ENCODE measurements at places on chromosomes 6 and 20.

DNA sequence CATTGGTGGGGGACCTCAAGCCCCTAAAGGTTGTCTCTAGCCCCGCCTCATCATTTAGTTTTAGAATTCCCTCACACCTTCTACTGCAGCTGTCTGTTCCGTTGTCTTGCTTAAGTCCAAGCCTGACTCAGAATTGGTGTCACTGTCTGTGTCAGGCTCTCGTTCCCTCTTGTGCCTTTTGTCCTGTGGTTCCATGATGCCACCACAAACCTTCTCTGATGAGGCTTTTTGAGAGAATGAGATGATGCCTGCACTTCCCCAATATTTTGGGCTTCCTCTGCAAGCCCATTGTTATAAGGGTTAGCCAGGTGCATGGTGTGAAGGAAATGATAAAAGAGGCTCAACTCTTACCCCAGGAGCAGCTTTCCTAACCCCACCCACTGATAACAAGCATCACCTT is 8.1 kb upstream of the AKIRIN2 start:
- DNase-seq, result no peak

DNA sequence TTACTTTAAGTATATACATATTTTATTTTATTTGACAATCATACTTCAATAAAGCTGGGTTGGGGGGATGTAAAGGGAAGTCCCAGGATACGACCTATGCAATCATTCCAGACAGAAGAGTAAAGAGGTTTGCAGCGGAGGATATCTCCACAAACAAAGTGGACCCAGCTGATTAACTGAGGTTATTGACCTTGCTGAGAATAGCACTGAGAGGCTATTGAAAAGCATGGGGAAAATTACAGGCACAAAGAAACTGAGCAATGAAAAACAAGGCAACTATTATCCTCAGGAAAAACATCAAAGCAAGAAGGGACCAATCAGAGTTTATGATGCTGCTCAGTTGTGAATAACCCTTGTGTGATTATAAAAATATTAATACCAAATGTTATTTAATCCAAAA is 32.6 kb downstream of the SERPINB1 start:
- no peak for DNase-seq

GRCh38 chr20:10218536-10219451 is at the start of gene SNAP25:
SNAP25 (plus strand) TSS chr20:10218830; CDS start chr20:10275492, 56,662 bp downstream.
- peak; percentile 70 for DNase-seq

GRCh38 chr20:24638591-24639548 is 169.4 kb downstream of the SYNDIG1 start:
- no peak for DNase-seq

DNA sequence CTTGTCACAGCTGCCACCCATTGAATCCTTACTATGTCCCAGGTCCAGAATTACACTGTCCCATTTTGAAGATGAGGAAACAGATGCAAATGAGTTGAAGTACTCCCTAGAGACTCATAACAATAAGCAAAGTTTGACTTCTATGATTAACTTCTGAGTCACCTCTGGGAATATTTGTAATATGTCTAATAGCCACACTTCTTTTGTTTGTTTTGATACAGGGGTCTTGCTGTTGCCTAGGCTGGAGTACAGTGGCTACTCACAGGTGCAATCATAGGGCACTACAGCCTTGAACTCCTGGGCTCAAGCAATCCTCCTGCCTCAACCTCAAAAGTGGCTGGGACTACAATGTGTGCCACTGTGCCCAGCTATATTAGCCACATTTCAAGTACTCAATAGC is 11.4 kb upstream of the SOX12 start:
- DNase-seq, result no peak

GRCh38 chr6:912871-913835 is 220.2 kb upstream of the EXOC2 start:
- no peak for DNase-seq

- no peak for DNase-seq
Measured at GRCh38 chr6:36263390-36264000, 6.4 kb upstream of the PNPLA1 start.

DNA sequence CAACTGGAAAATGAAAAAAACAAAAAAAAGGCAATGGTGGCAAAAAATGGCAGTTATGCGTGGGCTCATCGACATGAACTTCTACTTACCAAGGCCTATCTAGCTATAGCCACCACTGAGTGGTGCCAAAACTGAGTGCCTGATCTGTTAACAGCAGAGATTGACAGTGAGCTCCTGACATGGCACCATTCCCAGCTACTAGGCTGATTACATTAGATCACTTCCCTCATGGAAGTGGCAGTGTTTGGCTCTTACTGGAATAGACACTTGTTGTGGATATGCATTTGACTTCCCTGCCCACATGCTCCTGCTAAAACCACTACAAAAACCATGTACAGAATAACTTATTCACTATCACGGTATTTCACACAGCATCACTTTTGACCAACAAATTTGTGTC is 216.1 kb upstream of the SGK1 start:
- DNase-seq, result no peak

- no peak for DNase-seq
Measured at GRCh38 chr6:35736253-35736894, 458 bp upstream of the ARMC12 start.

DNA sequence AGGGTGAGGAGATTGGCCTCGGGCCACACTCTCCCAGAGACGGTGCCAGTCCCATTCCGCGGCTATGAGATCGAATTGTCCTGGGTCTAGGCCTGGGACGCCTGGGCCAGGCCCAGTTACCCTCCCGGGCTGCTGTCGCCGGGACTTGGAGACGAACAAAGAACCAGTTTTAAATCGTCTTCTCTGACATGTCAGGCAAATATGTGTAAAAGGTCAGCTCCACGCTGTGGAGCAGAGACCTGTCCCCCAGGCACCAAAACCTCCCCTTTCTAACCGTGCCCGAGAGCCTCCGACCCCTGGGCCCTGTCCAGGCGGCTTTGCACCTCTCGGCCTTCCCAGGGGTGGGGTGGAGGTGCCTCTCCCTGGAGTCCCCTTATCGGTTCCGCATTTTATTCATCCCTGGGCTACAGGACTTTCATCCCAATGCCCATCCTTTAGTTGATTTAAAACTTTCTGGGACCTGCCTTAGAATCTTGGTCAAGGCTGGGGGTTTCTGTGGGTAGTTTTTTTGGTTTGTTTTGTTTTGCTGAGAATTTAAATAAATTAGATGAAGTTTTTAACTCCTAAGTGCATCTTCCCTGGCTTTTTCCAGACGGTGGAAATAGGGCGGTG is 5.8 kb upstream of the TFAP2A start:
- no peak for DNase-seq

- DNase-seq, result no peak
Measured at GRCh38 chr20:4401601-4402000, 320.1 kb upstream of the PRND start.

- no peak for DNase-seq
Measured at GRCh38 chr6:25735261-25735660, 19.3 kb upstream of the SLC17A4 start.

DNA sequence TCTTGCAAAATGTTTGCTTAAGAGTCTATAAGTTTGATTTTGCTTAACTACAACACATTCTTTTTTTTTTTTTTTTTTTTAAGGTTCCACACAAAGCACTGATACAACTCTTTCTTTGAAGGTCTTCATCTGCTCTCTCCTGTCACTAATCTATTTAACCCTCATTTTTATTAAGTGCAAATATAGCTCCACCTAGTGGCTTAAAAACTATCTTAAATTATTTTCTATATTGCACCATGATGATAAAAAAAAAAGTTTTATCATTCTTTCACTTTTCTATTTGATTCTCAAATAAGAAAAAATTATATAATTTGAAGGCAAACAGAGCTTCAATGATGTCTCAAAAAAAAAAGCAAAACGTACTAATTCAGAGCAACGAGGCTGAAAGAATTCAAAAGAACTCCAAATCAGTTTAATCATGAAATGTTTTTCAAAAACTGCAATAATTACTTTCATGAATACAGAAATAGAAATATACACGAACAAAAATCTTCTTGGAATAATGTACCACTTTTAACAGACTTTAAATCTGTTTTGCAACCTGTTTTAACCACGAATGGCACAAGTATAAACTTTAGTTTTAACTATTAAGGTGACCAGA is 12.8 kb downstream of the ESF1 start:
- no peak for DNase-seq

- no peak for DNase-seq
Measured at GRCh38 chr6:151690768-151691562, 116.5 kb upstream of the ESR1 start.

DNA sequence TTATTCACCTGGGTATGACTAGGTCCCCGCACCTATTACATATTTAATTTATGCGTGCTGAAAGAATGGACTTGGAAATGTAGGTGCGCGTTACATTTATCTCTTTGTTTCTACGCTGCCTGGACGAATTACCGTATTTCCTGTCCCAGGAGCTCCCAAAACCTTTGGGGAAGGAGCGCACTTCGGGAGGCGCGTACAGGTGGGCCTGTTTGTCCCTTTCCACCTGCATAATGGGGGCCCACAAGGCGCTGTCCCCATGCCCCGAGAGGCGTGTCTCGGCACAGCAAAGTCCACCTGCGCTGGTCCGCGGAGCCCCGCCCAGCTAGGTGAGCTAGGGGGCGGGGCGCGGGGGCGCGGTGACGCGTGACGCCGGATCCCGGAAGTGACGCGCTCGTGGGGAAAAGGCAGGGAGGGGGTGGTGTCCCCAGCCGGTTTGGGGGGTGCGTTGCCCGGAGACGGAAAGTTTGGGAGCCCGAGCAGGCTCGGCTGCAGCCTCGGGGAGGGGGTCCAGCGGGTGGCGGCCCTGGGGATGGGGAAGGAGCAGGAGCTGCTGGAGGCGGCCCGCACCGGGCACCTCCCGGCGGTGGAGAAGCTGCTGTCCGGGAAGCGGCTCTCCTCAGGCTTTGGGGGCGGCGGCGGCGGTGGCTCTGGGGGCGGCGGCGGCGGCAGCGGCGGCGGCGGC is at the start of gene ANKS1A:
Gene ANKS1A (plus strand): TSS at position 382 of the 682 bp plus-strand sequence. CDS start 148 bp downstream, at position 530.
- peak; percentile 13 for DNase-seq

DNA sequence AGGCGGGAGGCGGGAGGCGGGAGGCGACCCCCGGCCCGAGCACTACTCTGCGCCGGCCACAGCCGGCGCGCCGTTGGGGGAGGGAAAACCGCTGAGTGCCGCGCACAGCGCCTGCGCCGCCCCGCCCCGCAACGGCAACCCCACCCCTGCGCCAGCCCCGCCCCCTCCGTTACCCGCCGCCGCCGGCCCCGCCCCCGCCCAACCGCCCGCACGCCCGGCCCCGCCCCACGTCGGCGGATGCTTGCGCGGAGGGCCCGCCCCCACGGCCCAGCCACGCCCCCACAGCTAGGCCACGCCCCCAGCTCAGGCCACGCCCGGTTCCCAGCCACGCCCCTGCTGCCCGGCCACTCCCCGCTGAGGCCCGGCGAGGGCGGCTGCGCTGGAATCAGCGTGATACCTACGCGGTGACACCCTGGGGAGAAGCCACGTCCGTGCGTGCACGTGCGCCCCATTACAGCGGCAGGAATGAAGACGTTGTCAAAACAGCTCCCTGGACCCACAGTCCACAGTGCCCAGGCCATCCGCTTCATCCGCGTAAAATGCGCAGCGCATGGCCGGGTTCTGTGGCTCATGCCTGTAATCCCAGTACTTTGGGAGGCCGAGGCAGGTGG is at the start of gene TCFL5:
Gene TCFL5 (minus strand): TSS at position 97 of the 611 bp plus-strand sequence. CDS start 152 bp downstream, outside the sequence.
- DNase-seq, result peak; percentile 68
